ENCODE measurements at places on chromosomes 3 and 15.

DNA sequence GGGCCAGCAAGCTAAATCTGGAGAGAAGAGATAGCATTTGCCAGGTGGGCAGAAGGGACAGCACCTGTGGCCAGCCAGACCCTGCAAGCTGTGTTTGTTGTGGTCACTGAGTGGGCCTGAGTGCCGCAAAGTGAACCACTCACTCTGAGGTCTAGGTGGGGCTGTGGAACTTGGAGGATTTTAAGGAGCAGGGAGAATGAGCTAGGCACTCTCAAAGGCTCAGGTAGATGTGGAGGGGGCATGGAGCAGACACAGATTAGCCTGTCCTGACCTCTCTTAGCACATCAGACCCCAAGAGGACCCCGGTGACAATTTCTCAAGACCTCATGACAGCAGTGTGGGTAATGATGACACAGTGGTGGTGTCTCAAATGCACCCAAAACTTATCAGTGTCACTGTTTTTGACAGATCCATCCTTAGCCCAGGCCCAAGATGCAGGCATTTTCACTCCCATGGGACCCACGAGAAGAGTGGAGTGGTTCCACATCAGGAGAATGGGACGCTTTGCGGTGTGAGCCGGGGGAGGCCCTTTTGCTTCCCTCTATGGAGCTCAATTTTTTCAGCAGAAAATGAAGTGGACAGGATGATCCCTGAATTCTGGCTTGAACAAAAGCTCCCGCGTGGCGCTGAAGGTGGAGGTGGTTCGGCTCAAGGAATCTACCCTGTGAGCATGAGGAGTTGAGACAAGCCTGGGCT, 43.8 kb upstream of the TLE3 start:
- DNase-seq, result no peak

- DNase-seq, result no peak
Observed at GRCh38 chr15:90212221-90213098, 11.3 kb downstream of the SEMA4B start.

- no peak for DNase-seq
Observed at GRCh38 chr3:126918355-126918821, 64.5 kb upstream of the PLXNA1 start.

DNA sequence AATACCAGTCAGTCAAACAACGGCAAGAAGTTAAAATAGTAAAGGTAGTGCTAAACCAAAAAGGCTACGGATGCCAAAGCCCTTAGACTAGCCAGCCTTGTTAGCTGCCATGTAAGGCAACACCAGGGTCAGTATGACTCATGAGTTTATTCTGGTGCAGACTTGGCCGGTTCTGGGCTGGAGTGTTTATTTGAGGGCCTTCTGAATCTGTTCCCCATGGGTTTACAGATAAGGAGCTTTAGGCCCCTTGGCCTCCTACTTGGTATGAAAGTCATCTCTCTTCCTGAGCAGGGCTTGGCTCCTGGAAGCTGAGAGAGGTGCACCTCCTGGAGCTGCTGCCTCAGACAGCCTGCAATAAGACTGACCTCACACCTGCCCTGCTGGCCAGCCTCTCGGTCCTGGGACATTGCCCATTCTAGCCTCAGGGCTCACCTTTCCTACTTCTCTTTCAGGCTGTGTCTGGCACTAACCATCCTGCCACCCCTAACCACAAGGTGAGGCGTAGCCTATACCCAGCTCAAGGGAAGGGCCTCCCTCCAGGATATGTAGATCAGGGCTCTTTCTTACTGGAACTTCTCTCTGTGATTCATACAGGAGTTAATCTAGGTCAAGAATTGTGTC, 10.4 kb upstream of the RTP1 start:
- no peak for DNase-seq
